ENCODE measurements at places on chromosomes 1 and 21. TPM values are rescaled to one million over a fixed set of nuclear protein-coding genes. Genes with fewer than 3 reads are reported as not detected.

DNA sequence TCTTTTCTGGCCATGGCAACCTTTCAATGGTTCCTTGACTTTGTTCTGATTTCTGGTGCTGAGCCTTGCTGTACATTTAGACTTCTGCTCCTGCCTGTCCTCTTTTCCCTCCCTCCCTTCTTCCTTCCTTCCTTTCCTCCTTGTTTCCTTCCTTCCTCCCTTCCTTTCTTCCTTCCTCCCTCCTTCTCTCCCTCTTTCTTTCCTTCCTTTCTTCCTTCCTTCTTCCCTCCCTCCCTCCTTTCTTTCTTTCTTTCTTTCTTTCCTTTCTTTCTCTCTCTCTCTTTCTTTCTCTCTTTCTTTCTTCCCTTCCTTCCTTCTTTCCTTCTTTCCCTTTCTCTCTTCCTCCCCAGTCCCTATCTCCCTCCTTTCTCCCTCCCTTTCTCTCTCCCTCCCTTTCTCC lies 10.4 kb upstream of the IGSF21 start:
- no peak for DNase-seq

- no peak for DNase-seq
Observed at GRCh38 chr1:108708691-108709660, 3.7 kb upstream of the FNDC7 start.

GRCh38 chr1:7252411-7253117 lies 467.3 kb downstream of the CAMTA1 start:
- DNase-seq: no peak

GRCh38 chr1:58340185-58340584 lies 206.3 kb downstream of the OMA1 start:
- DNase-seq: no peak

DNA sequence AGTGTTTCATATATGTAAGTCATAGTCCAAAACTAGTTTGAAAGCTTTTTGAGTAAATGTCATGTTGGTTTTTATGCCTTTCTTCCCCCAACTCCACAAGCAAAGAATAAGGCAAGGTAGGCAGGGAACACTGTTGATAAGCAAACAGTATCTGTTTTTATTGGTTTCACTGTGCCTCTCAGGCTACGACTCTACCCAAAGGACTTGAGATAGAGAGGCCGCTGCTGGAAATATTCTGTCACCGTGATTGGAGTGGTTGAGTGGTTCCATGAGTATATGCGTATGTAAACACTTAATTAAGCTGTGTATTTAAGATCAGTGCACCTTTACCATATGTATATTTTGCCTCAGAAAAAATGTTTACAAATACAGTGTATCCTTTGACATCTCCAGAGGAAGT lies 138.1 kb upstream of the KIF26B start:
- no peak for DNase-seq

DNA sequence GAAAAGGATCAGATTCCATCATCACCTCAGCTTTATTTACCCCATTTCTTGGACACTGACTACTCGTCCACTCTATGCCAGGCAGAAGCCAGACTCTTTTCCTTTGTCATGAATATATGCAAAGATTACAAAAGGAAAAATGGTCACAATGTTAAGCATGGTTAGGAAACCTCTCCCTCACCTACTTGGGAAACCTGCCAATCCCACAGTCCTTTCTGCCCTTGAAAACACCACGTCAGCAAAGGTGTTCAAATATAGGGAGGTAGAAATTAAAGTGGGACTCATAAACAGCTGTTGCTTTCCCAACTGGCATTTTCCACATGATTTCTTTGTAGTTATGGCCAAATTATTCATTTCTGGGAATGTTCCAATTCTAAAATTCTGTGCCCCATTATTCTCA lies 16.2 kb upstream of the ATP13A2 start:
- DNase-seq: no peak

DNA sequence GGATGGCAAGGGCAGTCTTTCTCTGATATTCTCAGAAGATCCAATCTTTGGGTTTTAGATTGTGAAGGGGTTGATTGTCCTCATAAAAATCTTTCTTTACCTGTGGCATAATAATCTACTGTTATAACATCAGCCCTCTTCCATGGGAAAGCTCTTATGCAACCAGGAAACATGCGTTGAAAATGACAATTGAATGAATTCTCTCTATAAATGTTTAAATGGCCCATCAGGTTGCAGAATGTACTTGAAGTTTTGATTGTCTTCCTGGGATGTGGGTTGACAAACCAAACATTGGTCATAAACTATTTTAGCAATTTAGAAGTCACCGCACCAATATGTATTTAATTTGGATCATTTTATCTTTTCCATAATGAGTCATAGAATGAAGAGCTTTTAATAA lies 31.7 kb upstream of the ITLN1 start:
- DNase-seq: no peak

DNA sequence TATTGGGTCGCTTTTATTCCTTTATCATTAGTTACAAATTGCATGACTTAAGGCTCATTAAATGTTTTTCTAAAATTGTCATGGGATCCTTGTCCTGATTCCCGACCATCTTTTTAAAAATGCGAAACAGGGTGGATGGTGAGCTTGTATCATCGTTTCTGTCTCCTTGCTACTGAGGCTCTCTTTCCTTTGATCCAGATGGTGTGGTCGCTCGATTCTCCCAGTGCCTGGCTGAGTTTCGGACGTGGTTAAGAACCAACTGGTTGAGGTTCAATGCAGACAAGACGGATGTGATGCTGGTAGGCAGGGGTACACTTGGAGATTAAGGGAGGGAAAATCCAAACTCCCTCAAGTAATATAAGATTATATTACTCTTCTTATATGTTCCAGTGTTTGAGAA lies 1.2 kb downstream of the MIER1 start:
- no peak for DNase-seq

DNA sequence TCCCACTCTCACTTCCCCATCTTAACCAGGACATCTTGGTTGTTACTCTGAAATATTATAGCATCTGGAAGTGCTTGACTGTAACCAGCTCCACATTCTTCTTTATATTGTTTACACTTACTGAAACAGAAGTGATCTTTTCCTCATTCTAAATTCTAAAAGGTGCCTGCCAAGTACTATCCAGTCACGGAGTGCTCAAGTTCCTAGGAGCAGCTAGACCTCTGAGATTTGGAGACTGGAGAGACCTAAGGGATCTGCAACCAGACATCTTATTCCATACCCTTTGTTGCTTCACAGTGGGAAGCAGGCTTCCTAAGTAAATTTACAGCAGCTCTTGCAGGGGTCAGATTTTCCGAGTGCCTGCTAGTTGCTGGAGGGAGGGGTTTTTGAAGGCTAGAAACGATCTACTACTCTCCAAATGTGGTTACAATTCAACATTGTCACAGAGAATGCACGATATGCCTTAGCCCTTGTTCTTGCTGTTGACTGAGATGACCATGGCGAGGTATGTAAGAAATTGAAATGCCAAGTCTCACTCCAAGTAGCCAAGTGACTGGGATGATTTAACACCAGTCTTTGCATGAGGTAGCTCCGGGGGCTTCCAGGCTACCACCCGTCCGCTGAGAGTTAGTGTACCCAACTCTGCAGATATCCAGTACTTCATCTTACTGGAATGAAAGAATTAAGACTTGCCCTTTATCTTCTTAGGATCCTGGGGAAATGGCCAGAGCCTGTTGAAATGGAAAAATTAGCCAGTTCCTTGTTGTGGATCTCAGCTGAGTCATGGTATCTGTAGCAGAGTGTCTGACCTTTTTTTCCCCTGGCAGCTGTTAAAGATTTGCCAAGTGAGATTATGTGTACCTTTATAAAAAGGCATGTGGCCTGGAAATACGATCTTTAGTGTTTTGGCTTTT lies 150.8 kb downstream of the MAST2 start:
- peak; percentile 52 for DNase-seq

GRCh38 chr1:56052041-56052440 lies 527.3 kb downstream of the PLPP3 start:
- no peak for DNase-seq

Gene CELA3A
- total RNA-seq: 25.1 TPM

Gene CASQ1
- total RNA-seq: 0.37 TPM

Gene RAB7B
- total RNA-seq: 18.7 TPM

Gene PLEKHN1
- 1.8 TPM for total RNA-seq
